ENCODE measurements at places on chromosomes 2 and 18.

- DNase-seq: no peak
These were observed 326.2 kb upstream of the NCKAP5 start for GRCh38 chr2:133894429-133894828.

- no peak for DNase-seq
These were observed 26.6 kb downstream of the NHEJ1 start for GRCh38 chr2:219133976-219134375.

- no peak for DNase-seq
These were observed 209.0 kb upstream of the COPS8 start for GRCh38 chr2:236876642-236877041.

DNA sequence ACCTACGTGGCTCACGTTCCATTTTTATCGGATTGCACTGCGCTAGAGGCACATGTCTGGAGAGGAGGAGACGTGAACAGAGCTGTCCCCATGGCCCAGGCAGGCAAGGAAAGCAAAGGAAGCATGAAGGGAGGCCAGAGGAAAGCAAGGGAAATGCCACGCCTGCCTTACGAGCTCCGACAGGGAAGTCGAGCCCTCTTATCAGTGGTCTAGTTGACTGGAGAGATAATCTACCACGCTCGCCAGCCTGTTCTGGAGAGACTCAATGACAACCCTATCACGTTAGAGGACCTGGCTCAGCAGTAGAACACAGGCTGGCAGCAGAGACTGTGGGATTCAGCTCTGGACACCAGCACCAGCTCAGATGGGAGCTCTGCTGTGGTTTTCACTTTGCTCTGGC lies 202.6 kb upstream of the ID2 start:
- DNase-seq: no peak

DNA sequence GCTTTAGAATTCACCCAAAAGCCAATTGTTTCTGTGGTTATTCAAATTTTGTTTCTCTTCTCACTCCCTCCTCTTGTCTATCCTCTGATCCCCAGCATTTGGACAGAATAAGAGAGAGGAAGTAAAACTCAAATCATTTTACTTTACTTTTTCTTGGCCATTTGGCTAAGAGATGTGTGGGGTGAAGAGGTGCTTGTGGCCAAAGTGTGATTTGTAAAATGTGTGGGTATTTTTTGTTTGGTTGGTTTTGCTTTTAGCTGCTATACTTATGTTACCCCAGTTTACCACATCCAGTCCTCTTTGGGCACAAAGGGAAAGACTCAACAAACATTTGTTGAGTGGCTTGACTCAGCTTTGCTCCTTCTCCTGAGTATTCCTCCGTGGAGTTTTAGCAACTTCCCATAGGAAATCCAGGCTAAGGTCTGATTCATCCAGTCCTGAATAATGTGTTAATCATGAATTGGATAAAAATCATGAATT lies 109.1 kb upstream of the CYP1B1 start:
- no peak for DNase-seq

GRCh38 chr2:119637371-119637770 lies 41.6 kb upstream of the TMEM177 start:
- no peak for DNase-seq

GRCh38 chr2:195498839-195499490 lies 158.1 kb upstream of the SLC39A10 start:
- DNase-seq: no peak

- DNase-seq: no peak
These were observed 303.8 kb downstream of the TDRD15 start for GRCh38 chr2:21427606-21428005.
